ENCODE measurements at places on chromosomes 2 and 18.
A peak's percentile ranks its signal among the peaks of the same experiment; 100 is the strongest.

DNA sequence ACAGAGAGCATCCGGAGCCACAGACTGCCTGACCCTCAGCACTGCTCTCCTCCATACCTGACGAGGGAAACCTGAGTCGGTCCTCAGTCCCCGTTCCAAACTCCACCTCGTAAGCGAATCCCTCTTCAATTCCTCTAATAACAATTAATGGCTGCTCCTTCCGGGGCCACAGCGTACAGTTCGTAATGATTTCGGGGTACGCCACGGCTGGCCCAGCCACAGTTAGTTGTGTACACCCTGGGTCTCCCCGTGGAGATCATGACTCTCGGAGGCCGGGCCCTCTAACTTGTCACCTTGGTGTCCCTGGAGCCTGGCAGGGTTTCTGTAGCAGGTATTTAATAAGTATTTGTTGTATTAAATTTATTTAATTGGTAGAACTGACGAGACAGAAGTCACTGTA, 121.5 kb downstream of the EIPR1 start:
- no peak for DNase-seq

DNA sequence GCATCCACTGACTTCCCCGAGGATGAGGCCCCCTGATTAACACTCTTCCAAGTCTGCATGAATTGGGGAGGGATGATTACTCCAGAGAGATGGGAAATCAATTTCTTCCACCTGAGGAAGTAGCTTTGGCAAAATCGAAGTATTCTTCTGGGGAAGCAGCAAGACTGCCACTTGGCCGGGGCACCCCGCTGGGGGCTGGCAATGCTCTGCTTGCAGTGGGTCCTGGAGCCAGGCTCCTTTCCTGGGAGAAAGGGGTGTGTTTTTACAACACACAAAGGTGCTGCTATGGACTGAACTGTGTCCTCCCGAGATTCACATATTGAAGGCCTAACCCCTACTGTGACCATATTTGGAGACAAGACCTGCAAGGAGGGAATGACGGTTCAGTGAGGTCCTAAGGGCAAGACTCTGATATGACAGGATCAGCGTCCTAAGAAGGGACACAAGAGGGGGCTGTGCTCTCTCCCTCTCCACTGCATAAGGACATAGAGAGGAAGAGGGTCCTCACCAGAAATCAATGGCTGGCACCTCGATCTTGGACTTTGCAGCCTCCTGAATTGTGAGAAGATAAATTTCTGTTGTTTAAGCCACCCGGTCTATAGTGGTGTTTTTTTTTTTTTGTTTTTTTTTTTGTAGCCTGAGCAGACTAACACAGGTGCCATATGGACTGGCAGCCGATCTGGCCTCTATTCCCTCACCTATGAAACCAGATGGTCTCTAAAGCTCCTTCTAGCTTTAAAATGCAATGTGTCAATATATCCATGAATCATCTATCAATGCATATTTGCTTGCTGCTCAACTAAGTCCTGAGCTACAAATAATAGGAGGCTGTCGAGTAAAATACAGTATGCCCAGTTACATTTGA, 3.6 kb upstream of the SMARCAL1 start:
- no peak for DNase-seq

GRCh38 chr2:39455826-39456225, 18.7 kb upstream of the MAP4K3 start:
- DNase-seq: no peak

DNA sequence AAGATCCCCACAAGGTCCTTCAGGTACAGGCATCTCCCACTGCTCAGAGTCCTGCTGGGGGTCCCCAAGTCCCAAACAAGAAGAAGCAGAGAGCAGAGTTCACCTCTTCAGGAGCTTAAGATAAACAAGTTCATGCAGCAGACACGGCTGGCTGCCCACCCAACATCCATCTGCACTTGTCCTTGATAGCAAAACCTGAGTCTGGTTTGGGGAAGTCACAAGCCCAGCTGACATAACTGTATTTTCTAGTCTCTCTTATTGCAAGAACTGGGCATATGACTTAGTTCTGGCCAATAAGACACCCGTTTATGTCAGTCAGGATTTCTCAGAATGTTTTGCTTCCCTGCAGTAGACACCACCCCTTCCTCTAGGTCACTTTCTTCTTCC, 31.8 kb downstream of the AFF3 start:
- DNase-seq: no peak

DNA sequence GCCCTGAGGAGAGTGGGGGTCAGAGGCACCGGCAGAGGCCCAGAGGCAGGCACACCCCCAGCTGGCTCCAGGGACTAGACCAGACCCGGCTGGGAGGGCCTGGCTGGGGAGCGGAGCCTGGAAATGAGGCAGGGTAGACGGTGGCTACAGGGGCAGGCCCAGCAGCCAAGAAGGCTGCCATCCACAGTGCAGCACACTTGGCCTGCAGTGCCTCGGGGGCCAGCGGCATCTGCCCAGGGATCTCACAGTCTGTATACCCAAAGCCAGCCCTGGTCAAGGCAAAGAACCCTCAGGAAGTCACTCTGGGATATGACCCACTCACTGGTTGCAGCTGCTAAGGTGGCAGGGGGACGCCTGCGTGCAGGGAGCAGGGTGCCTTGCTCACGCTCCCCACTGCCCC, 17.8 kb downstream of the PER2 start:
- DNase-seq: no peak

GRCh38 chr2:205367331-205367935, 314.9 kb upstream of the NRP2 start:
- no peak for DNase-seq

GRCh38 chr18:49510393-49511115, 23.5 kb upstream of the C18orf32 start:
- DNase-seq: peak; percentile 46

DNA sequence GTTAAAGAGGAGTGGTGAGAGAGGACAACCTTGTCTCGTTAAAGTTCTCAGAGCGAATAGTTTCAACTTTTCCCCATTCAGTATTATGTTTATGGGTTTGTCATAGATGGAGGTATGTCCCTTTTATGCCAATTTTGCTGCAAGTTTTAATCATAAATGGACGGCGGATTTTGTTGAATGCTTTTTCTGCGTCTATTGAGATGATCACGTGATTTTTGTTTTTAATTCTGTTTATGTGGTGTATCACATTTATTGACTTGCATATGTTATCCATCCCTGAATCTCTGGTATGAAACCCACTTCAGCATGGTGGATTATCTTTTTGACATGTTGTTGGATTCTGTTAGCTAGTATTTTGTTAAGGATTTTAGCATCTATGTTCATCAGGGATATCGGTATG, 1123.8 kb upstream of the KLHL29 start:
- no peak for DNase-seq

DNA sequence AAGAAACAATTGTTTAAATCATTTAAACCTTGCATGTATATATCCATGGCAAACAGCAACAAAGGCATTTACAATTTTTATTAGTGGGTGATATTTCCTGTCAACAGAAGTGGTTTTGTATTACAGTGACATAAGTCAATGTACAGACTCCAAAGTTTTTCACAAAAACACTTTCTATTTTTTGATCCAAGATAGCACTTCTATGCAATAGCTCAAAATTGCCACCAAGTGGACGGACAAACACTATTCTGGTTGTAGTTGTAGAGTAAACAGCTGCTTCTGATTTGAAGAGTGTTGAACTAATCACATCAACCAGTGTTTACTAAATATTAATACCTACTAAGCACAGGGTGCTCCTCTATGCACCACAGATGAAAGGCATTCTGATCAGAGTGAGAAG, 421.4 kb downstream of the NCKAP5 start:
- DNase-seq: no peak

- no peak for DNase-seq
Observed at GRCh38 chr2:168784993-168785392, 17.4 kb upstream of the NOSTRIN start.

DNA sequence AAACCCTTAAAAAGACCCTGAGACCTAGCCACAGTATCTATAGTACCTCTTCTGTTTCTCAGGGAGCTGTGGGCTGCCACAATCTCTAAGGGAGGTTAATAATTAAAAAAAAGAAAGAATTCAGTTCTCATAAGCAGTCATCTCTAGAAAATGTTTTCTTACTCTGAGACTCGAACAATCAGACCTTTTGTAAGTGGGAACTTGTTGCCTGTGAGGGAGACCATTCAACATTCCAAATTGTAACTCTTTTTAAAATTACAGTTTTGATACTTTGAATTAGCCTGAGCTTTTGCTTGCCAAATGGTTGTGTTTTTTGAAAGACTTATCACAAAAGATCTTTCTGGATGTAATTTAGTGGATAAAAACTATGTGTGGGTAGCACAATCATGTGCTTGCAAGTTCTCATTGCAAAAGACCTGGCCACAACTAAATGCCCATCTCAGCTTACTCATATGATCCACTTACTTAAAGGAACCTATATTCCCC, 33.3 kb downstream of the IL1R2 start:
- peak; percentile 85 for DNase-seq

DNA sequence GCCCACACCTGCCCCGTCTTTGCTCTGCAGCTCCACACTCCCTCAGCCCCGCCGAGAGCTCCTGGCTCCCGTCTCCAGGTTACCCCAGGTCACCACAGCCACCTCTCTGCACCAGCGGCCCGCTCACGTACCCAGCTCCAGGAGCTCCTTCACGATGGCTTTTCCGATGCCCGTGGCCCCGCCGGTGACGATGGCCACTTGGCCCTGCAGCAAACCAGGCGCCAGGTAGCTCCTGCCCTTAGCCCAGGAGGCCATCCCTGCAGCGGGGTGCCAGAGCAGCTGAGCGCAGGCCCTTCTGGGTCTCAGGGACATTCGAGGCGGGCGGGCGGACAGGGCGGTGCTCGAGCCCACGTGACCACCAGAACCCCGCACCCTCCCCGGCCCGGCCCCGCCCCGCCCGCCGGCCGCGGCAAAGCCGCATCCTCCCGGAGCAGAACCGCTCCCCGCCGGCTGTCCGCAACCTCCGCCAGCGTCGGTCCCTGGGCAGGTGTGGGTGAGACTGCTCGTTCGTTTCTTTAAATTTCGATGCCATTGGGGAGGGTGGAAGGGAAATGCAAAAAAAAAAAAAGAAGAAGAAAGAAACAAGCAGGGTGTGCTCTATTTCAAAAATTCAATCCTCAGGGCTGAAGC, at the start of the genes PECR and TMEM169:
Gene PECR, minus strand, starts transcription at position 323 of the 630 bp plus-strand sequence. Its CDS starts 68 bp downstream, at position 255.
Gene TMEM169, plus strand, starts transcription at position 433 of the 630 bp plus-strand sequence. CDS start 14,045 bp downstream, outside the sequence.
- DNase-seq: peak; percentile 71

DNA sequence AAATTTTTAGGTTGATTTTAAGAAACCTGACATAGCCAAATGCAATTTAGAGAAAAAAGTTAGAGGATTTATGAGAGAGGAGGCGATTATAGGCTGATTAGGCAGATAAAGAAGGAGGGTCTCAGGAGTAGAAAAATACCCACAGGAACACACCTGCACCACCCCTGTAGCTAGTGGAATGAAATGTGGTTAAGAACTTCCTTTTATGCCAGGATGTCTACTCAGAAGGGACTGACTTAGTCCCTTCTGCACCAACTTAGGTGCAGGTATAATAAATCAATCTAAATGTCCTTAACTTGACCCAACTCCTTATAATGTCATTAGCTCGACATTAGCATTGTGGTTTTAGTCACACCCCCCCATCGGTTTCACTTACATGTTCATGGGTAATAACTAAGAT, 1274.5 kb upstream of the TMEFF2 start:
- no peak for DNase-seq

DNA sequence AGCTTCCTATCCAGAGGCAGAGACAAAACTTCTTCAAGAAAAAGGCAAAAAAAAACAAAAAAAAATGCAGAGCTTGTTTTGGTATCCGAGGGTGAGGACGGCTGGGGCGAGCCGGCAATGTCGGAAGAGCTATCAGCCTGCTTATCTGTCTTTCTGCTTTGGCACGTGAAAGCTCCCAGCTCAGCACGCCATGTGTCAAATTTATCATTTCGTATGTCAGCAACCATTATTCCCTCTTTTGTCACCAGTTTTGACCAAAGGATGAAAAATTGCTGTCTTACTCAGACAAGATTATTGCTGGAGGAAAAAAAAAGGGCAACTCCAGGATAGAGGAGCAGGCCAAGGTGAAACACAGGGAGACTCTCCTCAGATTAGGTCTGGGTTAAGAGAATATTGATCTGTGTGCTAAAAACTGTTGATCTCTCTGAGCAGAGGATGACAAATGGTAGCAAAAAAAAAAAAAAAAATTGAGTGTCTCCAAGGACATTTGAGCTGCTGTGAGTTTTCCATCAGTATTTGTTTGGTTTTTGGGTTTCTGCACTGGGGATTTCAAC, 532.0 kb upstream of the POU3F3 start:
- DNase-seq: no peak

- no peak for DNase-seq
Observed at GRCh38 chr2:136131961-136132824, 14.2 kb upstream of the CXCR4 start.

DNA sequence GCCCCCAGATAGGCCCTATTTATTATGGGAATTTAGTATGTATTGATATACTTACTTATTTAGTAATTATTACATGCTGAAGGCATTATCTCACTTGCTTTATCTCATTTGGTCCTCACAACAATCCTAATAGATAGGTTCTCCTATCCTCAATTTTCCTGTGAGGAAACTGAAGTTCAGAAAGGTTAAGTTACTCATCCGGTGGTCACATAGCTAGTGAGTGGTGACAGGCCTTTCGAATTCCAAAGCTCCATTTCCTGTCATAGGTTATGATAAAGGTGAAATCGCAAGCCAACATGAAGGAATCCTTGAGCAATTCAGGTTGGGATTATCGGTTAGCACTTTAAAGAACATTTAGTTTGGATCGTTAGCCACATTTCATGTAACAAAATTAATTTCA, 33.3 kb downstream of the NAB1 start:
- no peak for DNase-seq

DNA sequence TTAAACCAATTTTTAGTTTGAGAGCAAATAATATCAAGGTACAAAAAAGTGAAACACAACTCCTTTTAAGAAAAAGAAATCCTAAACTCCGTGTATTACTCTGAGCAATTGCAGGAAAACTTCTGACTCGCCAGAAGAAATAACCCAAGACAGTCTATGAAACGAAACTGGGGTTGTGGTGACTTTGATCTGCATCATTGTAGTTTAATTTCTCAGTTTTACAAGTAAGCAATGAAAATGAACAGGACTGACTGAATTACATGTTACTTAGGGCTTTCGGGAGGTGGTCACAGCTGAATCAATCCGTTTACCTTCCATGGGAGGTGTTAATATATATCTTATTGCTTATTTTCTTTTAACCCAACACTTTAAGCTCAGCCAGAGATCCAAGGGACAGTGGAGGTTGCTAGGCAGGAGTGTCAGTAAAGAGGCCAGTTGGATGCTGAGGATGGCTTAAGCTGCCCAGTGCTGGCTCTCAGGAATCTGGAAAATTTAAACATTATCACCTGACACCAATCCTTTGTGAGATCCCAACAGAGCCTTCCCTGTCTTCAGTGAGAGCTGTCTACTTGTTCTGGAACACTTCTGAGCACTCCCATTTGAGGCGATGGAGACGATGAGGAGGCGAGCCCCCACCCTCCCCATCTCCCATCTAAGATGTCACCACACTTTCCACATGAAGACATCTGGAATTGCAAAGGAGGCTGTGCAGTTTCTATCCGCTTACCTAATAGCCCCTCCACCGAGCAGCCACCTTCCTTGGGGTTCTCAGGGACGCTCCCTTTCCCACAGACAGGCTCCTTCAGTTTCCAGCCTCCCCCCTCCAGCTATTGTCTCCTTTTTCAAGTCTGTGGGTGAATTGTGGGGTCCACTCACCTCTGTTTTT, 3.6 kb upstream of the RAB31 start:
- DNase-seq: no peak

Data from mammary epithelial cell (primary cell).